ENCODE measurements at places on chromosomes 5 and 9.

- no peak for DNase-seq
Observed at GRCh38 chr9:127447416-127448111, 3.6 kb downstream of the RPL12 start.

- DNase-seq = no peak
Observed at GRCh38 chr5:67561151-67561932, 364.7 kb upstream of the CD180 start.

DNA sequence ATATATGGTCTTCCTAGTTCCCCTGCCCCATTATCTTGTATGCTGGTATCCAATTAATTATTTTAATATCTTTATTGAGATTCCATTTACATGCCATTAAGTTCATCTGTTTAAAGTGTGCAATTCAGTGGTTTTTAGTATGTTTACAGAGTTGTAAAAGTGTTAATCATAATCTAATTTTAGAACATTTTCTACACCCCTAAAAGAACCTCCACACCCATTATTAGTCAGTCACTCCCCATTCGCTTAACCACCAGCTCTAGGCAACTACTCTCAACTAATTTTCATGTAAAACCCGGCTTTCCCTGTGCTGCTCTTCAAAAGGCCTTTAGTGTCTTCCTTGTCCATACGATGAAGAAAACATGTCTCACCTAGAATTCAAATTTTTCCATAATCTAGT is 20.8 kb upstream of the CAVIN4 start:
- no peak for DNase-seq

DNA sequence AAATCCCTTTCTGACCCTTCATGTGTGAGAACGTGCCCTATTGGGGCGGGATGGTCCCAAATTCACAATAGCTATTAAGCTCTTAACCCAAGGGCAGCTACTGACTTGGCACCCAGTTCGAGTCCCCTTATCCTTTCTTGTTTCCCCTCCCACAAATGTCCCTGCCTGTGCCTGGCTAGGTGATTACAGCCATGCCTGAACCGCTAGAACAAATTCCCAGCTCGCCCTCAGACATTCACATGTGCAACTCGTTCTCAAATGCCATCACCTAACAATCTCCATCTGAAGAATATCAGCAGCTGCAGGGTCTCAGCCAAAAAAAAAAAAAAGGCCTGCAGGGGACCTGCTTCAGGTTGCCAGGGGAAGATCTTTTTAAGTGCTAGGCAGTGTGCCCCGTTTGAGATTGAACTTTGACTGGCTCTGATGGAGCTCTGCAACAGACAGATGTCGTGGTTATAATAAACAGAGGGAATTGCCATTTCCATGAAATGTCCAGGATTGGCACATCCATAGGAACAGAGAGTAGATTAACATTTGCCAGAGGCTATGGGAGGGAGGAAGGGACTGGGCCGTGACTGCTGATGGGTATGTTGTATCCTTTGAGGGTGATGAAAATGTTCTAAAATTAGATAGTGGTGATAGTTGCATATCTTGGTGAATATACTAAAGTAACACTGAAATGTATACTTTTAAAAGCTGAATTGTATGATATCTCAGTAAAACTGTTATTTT is 347.2 kb upstream of the WWC1 start:
- DNase-seq = no peak

GRCh38 chr5:129899454-129899853 is 4.8 kb upstream of the CHSY3 start:
- DNase-seq = no peak

- no peak for DNase-seq
Observed at GRCh38 chr9:134500931-134501760, 140.5 kb upstream of the COL5A1 start.

- no peak for DNase-seq
Observed at GRCh38 chr9:73872701-73873100, 624.4 kb upstream of the RORB start.

GRCh38 chr9:3884736-3885135 is 358.9 kb upstream of the RFX3 start:
- no peak for DNase-seq

GRCh38 chr5:172871536-172871935 is 37.5 kb downstream of the ERGIC1 start:
- DNase-seq = no peak

DNA sequence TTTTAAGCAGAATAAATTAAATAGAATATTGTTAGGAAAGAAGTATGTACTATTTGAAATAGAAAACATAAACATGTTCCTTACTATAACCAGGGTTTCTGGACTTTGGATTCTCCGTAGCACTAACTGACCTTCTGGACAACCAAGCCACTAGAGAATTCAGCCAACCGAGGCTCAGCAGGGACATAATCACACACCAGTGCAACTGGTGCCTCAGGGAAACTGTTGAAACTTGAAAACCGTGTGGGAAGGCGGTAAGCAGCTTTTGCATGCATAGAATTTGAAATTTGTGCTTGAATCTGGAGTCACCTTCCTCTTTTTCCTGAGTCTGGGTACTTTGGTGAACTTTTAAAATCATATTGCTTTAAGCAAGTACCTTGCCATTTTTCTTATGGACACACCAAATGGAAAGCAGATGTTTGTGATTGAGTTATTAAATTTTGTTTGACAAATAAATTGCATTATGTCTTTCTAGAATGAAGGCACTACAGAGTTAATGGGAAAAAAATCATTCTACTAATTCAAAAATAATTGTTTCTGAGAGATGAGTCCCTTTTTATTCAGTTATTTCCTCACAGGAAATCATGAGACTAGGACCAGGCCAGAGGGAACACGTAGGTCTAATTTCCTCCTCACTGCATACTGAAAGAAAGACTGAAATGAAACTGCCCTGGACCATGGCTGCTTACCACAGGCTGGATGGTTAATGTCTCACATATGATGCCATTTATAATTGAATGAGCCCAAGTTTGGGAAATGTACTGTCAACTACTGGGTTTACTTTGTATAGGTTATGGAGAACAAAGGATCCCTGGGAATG is 20.6 kb upstream of the SCAMP1 start:
- no peak for DNase-seq

DNA sequence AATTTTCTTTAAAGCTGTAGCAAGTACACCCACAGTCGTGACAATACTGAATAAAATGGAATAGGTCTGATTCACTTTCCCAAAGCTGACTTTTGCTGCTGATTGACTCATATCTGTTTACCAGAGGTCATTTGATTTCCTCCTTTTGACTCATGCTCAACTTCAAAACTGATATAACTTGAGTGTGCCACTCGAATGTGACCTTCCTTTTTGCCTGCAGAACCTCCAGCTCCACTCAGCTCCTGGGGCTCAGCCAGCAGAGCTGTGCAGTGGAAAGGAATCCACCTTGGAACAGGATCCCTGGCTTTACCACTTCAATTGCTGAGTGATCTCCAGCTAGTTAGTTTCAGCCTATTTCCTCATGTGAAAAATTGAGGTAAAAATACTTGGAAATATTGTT is 84.1 kb downstream of the FEM1C start:
- DNase-seq = no peak

DNA sequence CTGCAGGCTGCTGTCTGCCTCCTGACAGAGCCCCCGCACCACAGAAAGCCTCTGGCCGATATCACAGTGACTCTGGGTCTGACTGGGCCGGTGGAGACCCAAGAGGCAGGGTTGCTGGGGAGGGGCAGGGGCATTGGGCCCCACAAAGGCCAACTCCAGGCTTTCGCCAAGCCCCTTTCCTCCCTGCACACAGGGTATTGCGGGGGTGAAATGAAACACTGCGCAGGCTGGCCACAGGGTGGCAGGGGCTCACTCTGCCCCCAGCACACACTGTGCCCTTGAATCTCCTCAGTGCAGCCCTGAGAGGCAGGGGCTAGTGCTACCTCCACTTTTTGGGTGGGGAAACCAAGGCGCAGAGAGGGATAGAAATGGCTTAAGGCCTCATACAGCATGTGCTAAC is 44.6 kb downstream of the BARX1 start:
- no peak for DNase-seq

DNA sequence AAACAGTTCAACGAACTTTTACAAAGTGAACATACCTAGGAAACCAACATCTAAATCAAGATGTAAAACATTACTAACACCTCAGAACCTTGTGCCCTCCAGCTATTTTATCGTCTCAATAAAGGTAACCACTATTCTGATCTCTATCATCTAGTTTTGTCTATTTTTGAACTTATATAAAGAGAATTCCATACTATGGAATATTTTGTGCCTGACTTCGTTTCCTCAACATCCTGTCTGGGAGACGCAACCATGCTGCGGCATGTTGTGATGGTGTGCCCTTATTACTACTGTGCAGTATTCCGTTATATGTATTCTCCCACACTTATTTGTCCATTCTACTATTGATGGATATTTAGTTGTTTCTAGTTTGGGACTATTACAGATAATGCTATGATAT is 99.2 kb downstream of the NR6A1 start:
- DNase-seq = no peak

- DNase-seq = no peak
Observed at GRCh38 chr9:14671377-14671776, 21.9 kb downstream of the ZDHHC21 start.

- no peak for DNase-seq
Observed at GRCh38 chr5:30401479-30402058, 791.9 kb upstream of the CDH6 start.

DNA sequence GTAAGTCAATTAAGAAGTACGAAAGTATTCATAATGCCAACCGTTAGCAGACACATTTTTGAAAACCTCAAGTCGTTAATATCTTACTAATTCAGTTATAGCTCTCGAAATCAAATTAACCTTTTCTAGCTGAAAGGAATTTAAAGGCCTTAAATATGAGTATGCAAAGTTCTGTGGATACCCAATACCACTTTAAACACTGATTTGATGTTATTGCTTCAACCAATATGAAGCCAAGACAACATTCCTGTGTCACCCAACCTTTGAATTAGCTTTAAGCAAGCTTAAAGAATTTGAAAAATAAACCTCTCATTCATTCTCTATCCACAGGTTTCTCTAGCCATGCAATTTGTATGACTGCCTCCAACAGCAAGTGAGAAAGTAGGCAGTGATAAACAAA is 204.5 kb downstream of the MCTP1 start:
- no peak for DNase-seq

DNA sequence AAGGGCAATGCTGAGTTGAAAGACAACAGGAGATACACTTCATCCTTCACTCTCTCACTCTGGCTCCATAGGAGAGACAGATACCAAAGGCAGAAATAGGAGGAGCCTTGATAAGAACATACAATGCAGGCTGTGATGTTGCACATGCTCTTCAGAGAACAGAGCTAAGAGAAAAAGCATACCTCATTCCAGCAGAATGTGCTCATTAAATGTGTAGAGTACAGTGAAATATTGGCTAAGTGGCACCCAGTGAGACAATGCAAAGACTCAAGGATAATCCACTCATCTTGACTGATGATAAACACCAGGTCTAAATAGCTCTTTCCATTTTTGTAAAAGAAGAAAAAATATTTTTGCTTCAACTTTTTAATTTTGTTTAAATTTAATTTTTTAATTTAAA is 139.7 kb downstream of the OR2K2 start:
- DNase-seq = no peak

GRCh38 chr9:80025131-80025530 is 453.4 kb downstream of the TLE4 start:
- no peak for DNase-seq

- no peak for DNase-seq
Observed at GRCh38 chr5:176929654-176930053, 30.5 kb upstream of the HK3 start.

GRCh38 chr5:58545912-58546311 is 37.0 kb upstream of the RAB3C start:
- DNase-seq = no peak

DNA sequence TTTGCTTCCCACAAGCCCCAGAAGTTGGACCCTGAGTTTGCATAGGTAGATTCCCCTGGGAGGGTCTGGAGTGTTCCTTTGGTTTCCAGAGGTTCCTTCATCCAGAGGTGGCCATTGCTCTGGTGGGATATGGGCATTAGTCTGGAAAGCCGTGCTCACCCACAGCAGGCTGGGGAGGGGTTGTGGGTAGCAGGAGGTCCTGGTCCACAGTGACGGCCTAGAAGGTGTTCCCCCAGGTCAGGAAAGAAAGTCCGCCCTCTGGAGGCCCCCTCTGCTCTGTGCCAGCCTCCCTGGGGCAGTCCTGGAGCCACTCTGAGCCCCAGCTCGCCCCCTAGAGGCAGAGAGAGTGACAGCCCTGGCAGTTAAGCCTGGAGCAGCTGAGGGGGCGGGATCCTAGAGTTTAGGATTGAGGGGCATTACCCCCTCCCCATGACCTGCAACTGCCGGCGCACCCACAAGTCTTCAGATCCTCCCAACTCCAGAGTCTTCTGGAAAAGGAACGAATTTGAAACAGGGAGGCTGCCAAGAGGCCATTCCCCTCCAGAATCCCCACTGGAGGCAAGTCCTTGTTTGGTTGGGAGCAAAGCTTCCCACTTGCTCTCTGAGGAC is 36.8 kb downstream of the NDST1 start:
- DNase-seq = peak; percentile 51

DNA sequence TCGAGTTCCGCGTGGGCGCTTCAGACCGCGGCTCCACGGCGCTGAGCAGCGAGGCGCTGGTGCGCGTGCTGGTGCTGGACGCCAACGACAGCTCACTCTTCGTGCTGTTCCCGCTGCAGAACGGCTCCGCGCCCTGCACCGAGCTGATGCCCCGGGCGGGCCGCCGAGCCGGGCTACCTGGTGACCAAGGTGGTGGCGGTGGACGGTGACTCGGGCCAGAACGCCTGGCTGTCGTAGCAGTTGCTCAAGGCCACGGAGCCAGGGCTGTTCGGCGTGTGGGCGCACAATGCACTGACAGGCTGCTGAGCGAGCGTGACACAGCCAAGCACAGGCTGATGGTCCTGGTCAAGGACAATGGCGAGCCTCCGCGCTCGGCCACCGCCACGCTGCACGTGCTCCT is 3.7 kb upstream of the PCDHB15 start:
- no peak for DNase-seq

GRCh38 chr5:77629509-77630113 is 8.9 kb downstream of the OTP start:
- no peak for DNase-seq

DNA sequence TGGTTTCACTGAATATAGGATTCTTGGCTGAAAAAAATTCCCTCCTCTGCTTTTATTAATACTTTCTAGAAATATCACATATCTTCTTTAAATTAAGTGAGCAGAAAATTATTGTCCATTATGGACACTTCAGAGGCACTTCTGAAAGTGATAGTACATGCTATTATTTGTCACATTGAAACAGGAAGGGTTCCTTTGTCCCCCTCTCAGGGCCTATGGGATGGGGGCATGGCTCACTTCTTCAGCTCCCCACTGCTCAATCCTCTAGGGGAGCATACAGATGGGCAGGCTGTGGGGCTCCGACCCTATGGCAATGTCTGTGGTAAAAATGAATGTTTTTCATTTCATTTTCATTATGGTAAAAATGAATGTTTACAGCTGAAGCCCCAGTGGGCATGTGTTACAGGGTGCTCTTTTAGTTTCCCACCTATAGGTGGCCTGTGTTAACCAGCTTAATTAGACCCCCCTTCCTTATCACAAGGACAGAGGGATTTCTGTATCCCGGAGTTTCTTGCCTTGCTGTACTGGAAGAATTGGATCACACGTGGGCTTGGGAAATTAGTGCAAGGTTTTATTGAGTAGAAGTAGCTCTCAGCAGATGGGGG is 1225.2 kb downstream of the PTPRD start:
- DNase-seq = no peak

All from stimulated activated CD4-positive, alpha-beta T cell treated with anti-CD3 and anti-CD28 coated beads, Interleukin-15, amount 100 ng/mL, for 48 hours (primary cell).